ENCODE measurements at places on chromosomes 2 and 18.

- DNase-seq: no peak
Measured at GRCh38 chr2:214193943-214194342, 216.9 kb upstream of the VWC2L start.

DNA sequence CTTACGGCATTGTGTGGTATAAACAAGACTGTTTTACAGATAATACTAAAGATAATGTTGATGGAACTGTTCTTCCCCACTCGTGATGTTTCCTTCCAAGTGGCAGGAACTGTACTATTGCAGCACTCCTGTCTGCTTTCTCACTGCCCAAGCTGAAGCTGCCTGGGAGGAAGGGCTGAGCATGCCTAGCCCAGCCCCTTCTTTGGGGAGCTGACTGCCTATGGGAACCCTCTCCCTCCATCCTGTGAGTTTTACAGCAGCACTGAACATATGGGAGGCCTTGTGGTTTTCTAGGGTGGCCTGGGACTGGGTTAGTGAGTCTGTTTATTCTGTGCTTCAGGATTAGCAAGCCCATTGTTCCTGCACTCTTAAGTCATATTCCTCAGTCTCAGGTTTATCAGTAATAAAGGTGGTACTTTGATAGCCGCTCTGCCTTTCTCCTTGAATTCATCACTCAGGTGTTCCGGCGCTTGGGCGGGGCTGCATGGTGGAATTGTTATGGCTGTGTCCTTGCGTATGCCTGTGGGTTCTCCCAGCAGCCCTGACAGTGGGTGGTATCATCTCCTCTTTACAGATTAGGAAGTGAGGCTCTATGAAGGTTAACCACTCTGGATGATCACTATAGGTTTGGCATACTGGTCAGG, 379.7 kb downstream of the PTPRM start:
- DNase-seq: no peak

DNA sequence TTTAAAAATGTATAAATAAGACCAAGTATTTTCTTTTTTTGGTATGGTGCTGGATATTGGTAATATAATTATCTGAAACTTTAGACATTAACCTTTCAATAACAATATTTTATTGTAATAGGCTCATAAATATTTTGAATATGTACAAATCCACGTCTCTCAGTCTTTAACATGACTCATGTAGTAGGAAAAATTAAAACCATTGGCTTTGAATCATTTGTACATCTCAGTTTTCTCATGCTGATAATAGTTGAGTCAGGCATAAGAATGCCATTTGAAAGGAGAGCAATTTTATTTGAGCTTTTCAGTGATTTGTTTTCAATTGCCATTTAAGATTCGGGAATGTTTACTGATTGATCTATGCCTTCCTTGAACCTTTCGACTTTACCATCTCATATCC, 364.8 kb downstream of the TGIF1 start:
- DNase-seq: no peak

DNA sequence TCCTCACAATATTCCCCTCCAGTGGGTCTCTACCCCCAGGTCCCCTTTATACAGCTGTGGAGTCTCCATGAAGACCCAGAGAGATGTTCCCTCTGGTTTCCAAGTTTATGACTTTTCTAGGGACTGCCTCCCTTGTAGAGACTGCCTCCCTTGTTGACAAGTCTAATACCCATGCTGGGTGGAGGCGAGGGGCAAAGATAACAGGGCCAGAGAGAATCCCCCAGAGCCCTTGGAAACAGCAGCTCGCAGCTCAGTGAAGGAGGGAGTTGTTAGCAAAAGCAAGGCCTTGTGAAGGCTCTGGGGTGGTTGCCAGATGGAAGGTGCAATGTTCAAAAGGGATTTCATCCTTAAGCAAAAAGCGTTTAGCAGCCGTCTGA, 75.0 kb upstream of the GATA6 start:
- DNase-seq: no peak

GRCh38 chr2:32756074-32756727, 128.4 kb downstream of the TTC27 start:
- no peak for DNase-seq

GRCh38 chr2:218839430-218839829, 7.8 kb upstream of the PRKAG3 start:
- DNase-seq: no peak

GRCh38 chr18:78006006-78006773, 756.5 kb downstream of the GALR1 start:
- no peak for DNase-seq

GRCh38 chr2:26541401-26542193, 63.7 kb upstream of the OTOF start:
- no peak for DNase-seq

DNA sequence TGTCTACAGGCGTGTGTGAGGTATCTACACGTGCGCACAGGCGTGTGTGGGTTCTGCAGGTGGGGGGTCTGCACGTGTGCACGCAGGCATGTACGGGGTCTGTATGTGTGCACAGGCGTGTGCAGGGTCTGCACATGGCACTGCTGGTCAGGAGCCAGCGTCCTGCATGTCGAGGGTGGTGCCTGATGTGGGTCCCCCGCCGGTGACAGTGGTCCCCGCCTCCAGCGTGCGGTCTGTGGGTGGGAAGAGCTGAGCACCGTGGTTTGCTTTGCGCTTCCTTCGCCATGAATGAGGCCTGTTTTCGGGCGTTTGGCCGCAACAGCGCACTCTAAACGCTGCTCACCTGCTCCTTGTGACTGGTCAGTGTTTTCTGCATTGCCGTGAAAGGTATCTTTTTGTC, 57.2 kb downstream of the CTDP1 start:
- no peak for DNase-seq

DNA sequence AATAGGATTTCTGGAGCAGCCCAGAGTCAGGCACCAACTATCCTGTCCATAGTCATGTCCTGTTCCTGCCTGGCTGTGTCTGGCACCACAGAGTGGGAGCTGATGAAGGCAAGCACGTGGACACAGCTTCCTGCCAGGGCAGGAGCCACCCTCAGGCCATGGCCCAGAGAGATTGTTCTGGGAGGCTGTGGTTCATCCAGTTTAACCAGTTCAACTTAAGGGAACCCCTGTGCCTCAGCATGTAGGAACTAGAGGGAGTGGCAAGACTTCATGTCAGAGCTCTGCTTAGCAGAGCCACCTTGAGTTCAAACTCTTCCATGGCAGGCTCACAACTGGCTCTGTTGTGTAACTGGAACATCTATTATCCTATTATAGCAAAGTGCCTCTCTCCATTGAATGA, 73.2 kb upstream of the NCKAP5 start:
- no peak for DNase-seq

DNA sequence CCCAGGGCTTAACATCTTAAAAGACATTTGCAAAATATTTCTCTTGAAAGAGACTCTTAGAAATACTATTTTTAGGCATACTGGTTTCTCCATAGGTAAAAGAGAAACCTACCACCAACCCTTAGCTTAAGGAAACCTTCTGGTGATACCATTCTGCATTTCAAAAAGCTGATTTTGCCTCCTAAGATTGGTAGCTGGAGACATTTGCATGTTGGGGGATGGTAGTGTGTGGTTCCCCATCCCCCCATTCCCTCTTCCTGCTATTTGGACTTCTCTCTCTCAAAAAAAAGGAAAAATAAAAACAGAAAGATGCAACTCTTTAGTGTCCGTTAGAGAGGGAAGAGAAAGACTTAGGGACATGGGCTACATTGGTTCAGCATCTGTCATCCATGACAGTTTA, 4.2 kb downstream of the LRRTM1 start:
- DNase-seq: no peak
